ENCODE measurements at places on chromosomes 12 and 14.
A peak's percentile ranks its signal among the peaks of the same experiment; 100 is the strongest.

GRCh38 chr14:43356979-43357545 lies 1150.0 kb downstream of the FSCB start:
- DNase-seq, result no peak

DNA sequence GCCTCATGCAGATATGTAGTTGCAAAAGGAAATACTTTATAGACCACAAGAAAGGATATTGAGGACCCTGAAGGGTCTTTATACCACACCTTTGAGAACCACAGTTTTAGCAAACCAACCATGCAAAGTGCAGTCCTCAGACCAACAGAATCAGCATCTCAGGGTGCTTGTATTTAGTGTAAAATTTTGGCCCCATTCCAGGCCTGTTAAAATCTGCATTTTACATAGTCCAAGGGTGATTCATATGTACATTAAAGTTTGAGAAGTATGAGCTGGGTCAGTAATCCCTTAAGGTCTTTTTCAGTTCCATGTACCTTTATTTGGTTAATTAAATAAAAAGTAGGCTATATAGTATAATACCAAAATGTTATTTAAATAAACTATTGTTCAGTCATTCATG lies 91.2 kb downstream of the WNK1 start:
- DNase-seq, result no peak

DNA sequence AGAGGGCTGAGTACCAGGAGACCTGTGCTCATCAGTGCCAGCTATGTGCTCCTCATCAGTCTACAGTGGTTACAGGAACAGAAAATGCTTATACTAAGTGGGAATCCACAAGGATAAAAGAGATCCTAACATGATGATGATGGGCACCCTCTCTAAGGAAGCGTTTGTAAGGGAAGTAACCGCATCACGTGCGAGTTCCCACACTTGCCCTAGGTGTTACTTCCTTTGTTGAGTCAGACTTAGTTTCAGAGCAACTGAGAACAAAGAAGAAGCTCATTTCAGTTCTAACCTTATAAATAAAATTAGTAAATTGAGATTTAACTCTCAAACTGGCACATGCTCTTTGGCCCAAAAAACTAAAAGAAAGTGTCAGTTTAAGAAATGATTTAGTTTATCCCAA lies 956.4 kb upstream of the TMEM132C start:
- DNase-seq, result no peak

DNA sequence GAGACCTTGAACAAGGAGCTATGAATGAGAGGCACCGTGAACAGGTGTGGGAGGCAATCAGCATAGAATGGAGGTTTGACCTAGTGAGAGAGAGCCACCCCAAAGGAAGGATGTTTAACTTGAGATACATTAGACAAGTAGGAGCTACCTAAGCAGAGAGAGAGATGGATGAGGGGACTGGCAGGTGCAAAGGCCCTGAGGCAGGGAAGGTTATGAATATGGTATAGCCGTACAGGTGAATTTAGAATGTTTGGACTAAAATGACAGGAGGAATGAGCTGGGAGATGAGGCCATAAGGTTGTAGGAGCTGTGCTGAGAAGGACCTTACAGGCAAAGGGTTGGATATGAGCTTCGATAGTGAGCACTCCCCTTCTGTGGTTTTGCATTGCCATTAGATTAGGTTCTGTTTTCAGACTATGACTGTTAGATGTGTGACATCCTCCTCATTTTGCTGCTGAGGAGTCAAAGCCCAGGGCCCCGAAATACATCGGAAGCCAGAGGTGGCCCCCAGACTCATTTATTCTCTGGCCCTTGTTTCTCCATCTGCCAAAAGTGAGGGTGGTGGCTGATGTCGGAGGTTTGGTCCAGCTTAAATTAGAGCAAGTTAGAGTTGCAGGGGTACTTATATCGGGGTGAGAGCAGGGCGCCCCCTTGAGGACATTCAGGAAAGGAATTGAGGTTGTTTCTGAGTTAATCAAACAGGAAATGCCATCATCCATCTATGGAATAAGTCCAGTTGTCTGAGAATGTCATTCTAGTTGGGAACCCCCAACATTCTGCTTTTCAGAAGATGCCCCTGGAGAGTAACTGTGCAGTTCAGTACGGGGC lies 29.4 kb downstream of the SLC24A4 start:
- peak; percentile 15 for DNase-seq

DNA sequence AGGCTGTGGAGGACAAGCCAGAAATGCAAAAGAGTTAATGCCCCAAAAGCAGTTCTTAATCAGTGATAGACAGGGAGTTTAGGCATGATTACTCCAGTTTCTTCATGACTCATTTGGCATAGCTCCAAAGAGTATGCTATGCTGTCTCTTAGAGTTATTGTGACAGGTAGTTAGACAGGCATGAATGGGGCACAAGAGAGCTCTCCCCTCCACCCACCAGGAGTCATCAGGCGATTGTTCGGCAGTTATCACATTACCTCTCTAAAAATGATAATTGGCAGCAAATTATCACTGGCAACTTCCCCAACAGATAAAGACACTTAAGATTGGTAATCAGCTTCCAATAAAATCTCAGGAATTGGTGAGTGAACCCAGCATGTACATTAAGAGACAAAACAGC lies 320.1 kb downstream of the DAD1 start:
- peak; percentile 37 for DNase-seq

GRCh38 chr12:89992668-89993451 lies 284.2 kb upstream of the ATP2B1 start:
- DNase-seq, result no peak

DNA sequence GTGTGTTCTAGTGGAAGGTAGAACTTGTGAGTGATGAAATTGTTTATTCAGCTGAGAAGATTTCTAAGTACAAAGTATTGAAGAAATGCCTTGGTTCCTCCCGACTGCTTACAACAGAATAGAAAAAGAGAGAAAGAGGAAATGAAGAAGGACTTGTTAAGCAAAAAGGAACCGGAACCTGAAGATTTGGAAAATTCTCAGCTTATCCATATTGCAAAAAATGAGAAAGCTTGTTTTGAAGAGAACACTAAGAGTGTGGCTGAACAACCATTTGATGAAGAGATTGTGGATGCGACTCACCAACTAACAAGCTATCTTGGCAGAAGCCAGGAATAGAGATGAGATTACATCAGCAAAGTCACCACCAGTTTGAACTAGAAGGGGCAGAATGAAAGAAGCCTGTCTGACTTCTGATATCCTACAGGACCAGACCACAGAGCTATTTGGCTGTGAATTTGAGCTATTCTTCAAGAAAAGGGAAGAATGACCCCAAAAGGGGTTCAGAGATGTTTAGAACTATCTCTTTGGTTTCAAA lies 15.1 kb downstream of the NDUFA9 start:
- DNase-seq, result peak; percentile 73

DNA sequence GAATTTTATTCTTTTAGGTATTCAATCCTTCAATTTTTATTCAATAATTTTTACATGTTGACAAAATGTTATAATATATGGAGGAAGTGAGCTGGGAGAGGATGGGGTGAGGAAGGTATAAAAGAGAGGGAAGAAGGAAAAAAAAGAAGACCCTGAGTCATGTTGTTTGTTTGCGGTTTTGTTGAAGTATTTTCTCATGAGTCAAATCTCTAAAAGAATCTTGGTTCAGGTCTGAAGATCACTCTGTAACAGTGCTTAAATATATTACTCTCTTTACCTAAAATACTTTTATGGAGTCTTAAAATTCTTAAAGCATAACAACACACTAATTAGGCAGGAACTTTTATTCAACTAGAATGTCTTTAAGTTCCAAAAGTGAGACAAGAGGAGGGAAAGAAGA lies 489.6 kb upstream of the GARIN6 start:
- no peak for DNase-seq

- no peak for DNase-seq
Measured at GRCh38 chr14:58492044-58492443, 64.5 kb downstream of the KIAA0586 start.

- no peak for DNase-seq
Measured at GRCh38 chr12:66603461-66603860, 75.4 kb downstream of the GRIP1 start.

DNA sequence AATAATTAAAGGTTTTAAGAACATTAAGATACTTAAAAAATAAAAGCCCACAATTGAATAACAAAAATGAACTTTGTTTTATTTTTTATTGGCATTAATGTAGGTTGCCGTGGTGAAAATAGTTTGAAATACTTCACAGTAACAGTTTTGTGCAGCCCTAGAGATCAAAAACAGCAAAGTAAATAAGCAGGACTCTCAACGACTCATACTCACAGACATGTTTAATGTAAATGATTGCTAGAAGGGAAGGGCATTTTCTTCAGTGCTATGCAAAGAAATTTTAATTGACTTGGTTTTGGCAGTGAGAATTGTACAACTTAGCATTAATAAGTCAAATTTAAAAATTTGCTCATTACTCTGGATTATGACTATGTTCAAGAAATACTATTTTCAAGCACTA lies 16.0 kb downstream of the TRMT5 start:
- DNase-seq, result no peak

DNA sequence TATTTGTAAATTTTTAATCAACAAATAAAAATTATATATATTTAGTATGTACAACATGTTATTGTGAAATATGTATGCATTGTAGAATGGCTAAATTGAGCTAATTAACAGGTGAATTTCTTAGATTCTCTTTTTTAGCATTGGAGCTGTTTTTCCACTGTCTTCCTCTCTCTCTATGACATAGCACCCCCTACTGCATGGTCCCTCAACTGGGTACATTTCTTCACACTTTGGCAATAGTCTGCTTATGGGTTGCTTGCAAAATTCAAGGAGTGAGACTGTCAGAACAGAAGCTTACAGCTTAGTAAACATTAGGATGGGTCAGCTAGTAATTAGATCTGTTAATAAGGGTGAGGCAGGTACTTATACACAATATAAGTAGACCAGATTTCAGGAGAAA lies 658.5 kb upstream of the MGAT4C start:
- peak; percentile 75 for DNase-seq

- DNase-seq, result no peak
Measured at GRCh38 chr12:92879698-92880322, 49.3 kb downstream of the EEA1 start.

DNA sequence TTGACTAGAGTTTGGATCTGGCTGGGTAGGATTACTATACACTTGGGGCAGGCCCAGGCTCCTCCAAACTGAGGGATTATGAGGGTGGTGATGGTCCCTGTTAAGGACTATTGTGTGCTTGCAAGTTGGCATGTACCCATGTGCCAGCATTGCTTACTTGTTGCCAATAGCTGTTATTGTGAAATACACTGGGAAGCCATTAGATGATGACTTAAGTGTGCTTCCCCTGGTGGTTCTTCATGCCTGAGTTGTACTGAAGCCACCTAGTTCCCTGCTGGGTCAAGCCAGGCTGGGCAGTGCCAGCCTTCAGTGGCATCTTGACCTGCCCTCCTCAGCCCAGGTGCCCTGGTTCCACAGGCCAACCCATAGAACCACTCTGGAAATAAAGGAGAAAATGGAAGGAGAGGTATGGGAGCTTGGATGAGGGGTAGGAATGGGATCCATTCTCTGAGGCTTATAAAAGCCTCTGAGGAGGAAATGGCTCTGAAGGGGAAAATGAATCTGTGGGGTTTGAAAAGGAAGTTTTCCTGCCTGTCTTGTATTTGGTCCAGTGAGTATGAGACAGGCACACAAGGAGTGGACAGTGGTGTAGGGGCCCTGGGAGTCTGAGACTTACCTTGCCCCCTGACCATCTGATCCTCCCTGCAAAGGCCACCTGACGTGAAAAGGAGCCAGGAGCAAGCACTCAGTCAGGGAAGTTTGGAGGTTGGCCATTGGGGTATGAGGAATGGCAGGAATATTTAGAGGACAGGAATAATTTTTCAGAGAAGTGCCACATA lies 724 bp downstream of the LTB4R start:
- peak; percentile 46 for DNase-seq

DNA sequence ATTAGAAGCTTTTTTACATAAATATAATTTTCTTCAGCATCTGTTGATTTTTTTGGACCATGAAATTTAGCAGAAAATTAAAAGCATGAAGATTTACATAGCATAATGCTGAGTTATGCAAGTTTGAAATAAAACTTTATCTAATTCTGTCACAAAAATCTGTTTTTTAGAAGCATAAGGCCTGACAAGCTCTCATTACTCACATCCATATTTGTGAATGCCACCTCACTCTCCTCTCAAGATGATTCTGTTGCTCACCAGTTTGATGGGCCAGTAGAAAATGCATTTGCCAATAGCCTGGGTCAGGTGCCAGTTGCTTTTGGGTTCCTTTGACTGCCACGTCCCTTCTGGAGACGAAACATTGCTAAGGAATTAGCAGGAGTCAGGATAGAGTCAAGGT lies 181.5 kb upstream of the ATP2B1 start:
- DNase-seq, result no peak

- DNase-seq, result peak; percentile 83
Measured at GRCh38 chr14:68937471-68938270, 41.4 kb downstream of the ACTN1 start.

GRCh38 chr14:53004976-53005375 lies 54.1 kb upstream of the FERMT2 start:
- DNase-seq, result peak; percentile 53

DNA sequence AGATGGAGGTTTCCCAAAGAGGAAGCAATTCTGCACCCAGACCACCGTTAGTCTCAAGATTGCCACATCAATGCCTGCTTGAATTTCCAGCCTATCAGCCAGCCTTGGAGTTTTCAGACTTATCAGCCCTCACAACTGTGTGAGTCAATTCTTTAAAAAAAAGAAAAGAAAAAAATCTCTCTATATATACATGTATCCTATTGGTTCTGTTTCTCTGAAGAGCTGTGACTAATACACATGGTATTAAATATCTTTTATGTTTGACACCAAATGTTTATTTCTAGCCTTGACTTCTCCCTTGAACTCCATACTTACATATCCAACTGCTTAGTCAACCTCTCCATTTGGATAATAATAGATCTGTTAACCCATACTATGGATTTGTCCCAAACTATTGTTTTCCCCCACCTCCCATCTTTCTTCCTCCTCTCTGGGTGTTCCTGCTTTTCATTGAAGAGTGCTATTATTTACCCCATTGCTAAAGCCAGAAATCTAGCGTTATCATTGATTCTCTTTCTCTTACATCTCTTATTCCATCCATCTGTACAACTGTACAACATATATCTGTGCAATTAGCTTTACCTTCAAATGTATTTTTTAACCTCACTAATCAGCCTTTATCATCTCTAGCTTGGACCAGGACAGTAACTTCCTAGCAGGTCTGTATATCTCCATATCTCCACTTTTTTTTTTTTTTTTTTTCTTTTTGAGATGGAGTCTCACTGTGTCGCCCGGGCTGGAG lies 22.7 kb upstream of the EID3 start:
- DNase-seq, result peak; percentile 96

DNA sequence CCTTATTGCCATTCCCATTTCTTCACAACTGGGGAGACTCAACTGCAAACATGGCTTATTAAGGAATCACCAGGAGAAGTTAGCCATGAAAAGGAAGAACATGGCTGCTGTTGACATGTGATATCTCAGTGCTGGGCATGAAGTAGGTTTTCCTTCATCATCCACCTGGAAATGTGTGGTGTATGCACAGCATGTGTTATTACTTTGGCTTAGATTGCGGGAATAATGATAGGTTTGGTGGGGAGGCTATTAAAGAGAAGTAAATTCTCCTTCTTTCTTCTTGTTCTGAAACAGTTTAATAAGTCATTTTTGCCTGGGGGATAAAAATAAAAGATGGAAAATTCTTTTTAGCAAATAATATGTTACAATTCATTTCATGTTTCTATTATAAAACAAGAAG lies 23.7 kb upstream of the CLEC14A start:
- DNase-seq, result no peak

- peak; percentile 37 for DNase-seq
Measured at GRCh38 chr12:104295954-104296353, 7.6 kb upstream of the EID3 start.

GRCh38 chr12:59736786-59737185 lies 141.0 kb downstream of the SLC16A7 start:
- peak; percentile 53 for DNase-seq

All from amniotic epithelial cell (primary cell).